ENCODE measurements at places on chromosomes 3 and 15.
A peak's percentile ranks its signal among the peaks of the same experiment; 100 is the strongest.

- DNase-seq = peak; percentile 49
These were observed at the start of gene CORO2B for GRCh38 chr15:68578980-68579935. Gene CORO2B (plus strand): TSS chr15:68578993. CDS start chr15:68579263, 270 bp downstream.

DNA sequence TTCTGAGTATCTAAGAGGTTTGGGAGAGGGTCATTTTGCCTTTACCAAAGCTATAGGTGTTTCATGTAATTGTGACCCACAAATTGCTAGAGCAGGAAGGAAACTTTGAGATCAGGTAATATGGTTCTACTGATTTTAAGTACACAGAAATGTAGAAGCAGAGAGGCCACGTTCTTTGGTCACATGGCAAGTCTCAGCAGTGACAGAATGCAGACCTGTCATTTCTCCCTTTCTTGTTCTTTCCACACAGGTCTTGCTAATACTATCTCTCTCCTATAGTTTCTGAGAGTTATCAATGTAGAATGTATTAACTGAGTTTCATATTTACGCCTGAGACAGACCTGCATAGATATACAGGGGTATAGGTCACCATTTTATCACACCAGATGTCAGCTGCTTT is 10.9 kb upstream of the RTP1 start:
- DNase-seq = no peak

GRCh38 chr3:33543601-33544000 is 103.4 kb upstream of the UBP1 start:
- no peak for DNase-seq

DNA sequence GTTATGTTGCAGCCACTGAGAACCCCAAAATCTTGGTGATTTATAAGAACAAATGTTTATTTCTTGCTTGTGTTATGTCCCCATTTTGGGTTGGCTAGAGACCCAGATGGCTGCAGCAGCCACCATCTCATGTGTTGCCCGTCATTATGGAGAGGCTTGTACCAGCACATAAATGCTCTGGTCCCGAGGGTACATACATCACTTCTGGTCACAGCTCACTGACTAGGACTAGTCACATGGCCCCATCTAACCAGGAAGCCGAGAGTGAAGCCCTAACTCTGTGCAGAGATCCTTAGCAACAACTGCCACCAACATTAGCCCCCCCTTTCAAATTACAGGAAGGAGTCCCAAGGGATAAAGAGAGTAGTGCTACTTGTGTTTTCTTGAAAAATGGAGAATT is 25.5 kb upstream of the HACD2 start:
- no peak for DNase-seq

GRCh38 chr3:51711352-51712037 is 4.6 kb downstream of the GRM2 start:
- no peak for DNase-seq

DNA sequence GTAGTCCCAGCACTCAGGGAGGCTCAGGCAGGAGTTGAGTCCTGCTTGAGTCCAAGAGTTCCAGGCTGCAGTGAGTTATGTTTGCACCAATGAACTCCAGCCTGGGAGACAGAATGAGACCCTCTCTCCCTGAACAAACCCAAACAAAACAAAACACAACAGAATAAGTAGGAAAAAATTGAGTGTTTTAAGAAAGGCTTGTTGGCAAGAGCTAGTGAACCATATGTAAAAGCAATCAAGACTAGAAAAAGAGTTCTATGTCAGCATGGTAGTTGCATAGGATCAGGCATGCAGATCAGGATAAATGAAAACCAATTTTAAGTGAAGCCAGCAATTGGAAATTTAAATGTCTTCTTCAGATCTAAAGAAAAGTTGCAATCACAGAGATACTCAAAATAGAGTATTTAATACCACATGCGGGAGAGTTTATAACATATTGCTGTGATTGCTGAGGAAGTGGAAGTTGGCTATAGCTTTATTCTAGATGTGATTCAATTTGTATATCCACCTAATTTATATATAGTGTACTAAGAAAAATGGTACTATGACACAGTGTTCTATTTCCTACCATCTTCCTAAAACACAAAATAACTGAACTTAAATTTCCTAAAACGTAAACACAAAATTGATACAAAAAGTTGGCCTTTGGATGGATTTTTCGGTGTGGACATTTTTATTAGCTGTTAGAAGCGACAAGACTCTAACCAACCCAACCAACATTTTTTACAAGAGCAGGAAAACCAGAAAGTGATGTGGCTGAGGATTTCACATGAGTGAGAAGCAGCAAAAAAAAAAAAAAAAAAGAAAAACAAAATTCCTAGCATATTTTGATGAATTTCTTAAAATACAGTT is 101.9 kb upstream of the ROBO1 start:
- DNase-seq = no peak

GRCh38 chr3:75982151-75982550 is 196.8 kb upstream of the ZNF717 start:
- DNase-seq = no peak

GRCh38 chr3:127037418-127037841 is 54.5 kb downstream of the PLXNA1 start:
- no peak for DNase-seq

GRCh38 chr3:16866571-16866970 is 18.2 kb upstream of the PLCL2 start:
- no peak for DNase-seq

GRCh38 chr3:43902415-43902814 is 211.7 kb downstream of the ABHD5 start:
- no peak for DNase-seq

DNA sequence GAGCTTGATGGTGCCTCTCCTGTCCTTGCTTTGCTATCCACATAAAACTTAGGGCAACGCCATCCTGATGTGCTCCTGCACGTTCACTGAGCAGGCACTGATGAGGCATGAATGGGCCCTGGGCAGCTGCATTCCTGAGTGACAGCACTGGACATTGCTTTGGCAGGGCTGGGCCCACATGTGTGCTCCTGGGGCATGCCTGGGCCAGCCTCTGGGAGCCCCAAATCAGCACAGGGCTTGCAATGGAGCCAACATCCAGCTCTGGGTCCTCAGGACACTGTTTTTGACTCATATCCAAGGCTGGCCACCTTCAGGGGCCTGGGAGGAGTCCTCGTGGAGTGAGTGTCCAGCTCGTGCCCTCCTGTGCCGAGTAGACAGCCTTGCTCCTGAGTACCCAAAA is 5.9 kb upstream of the TKT start:
- no peak for DNase-seq

DNA sequence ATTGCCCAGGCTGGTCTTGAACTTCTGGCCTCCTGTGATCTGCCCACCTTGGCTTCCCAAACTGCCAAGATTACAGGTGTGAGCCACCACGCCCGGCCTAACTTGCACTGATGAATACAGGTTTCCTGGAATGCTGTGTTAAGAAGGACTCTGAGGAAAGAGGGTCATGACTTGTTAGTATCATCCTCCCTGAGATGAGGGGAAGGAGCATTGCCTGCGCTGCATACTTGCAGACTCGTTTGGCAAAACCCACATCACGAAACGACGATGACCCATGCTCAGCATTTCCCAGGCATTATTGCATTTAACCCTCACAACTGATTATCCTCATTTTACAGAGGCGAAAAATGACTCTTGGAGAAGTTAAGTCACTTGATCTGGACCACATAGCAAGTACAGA is 18.9 kb downstream of the COLQ start:
- DNase-seq = no peak

DNA sequence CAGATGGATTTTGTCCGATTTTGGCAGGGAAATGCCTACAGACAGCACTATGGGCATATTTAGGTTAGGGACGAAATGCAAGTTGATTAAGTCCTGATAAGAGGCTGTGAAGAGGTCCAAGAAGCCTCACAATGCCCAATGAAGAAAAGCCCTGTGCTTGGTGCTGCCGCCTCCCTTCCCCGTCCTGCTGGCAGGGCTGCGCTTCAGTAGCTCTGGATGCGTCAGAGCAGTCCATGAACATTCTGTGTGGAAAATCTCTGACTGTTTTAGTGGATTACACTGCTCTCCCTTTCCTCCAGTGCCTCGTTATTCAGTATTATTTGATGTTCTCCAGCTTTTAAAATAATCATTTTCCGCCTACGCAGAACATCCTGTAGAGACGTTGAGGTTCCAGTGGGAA is 39.6 kb downstream of the MLH1 start:
- DNase-seq = no peak

DNA sequence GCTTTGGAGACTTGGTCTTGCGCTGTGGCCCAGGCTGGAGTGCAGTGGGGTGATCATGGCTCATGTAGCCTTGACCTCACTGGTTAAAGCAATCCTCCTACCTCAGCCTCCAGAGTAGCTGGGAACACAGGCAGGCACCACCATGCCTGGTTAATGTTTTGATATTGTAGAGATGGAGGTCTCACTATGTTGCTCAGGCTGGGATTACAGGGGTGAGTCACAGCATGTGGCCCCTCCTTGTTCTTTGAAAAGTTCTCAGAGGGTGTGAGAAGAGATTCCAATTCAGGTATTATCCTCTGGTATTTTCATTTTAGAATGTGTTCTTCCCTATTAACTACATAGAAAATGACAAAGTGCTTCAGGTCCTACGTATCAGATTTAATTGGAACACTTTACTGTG is 51.9 kb upstream of the RPL32 start:
- DNase-seq = no peak

DNA sequence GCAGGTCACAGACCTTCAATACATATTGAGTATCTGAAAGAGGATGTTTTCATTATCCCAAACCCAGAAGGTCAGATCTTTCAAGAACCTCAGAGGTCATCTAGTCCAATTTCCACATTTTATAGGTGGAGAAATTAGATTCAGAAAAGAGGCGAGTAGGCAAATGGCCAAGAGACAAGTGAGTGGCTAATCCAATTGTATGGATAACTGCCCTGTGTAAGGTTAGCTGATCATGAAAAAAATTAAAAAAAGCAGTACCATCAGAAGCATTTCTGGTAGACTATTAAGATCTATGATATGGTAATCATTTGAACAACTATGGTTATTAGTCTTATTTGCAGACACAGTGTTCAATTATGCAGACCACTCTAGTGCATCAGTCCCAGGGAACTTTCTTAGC is 660.7 kb upstream of the CFAP20DC start:
- DNase-seq = no peak

DNA sequence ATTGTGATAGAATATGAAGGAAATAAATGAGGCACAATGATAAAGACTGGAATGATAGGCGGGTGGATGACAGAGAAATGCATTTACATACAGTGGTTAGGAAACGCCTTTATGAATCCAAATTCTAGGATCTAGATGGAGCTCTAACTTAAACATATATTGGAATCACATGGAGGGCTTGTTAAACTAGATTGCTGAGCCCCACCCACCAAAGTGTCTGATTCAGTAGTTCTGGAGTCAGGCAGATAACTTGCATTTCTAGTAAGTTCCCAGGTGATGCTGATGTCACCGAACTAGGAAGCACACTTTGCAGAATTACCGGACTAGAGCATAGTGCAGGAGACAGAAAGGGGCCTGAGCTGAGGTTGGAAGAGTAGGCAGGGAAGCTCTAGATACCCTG is 837.2 kb downstream of the FHIT start:
- DNase-seq = no peak

GRCh38 chr15:27514526-27514925 is 543.5 kb downstream of the GABRG3 start:
- no peak for DNase-seq

GRCh38 chr3:187358068-187358467 is 10.1 kb upstream of the RTP4 start:
- no peak for DNase-seq

GRCh38 chr15:83248151-83249029 is 36.1 kb downstream of the BNC1 start:
- DNase-seq = peak; percentile 2

GRCh38 chr3:8488411-8488810 is 13.2 kb upstream of the LMCD1 start:
- no peak for DNase-seq

GRCh38 chr3:180036092-180036670 is 556 bp downstream of the PEX5L start:
- DNase-seq = no peak

DNA sequence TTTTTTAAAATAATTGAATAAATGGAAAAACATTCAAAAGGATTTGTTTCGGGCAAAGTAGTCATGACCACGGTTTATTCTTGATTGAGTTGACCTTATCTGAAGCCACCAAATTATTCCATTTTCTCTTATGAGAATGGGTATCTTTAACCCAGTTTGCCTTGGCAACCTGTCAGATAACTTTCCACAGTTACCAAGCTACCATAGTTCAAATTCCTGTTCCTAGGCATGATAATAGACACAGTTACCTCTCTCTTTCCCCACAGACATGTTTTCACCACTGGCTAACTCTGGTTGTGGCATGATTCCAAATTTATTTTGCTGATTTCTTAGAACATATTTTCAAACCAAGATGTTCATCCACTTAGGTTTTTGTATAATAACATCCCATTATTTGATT is 84.9 kb downstream of the NECTIN3 start:
- no peak for DNase-seq

GRCh38 chr15:67085818-67086636 is 20.6 kb downstream of the SMAD3 start:
- peak; percentile 14 for DNase-seq

- DNase-seq = no peak
These were observed 20.4 kb upstream of the SLC25A38 start for GRCh38 chr3:39362812-39363211.

GRCh38 chr3:67561266-67561665 is 93.1 kb downstream of the SUCLG2 start:
- no peak for DNase-seq

DNA sequence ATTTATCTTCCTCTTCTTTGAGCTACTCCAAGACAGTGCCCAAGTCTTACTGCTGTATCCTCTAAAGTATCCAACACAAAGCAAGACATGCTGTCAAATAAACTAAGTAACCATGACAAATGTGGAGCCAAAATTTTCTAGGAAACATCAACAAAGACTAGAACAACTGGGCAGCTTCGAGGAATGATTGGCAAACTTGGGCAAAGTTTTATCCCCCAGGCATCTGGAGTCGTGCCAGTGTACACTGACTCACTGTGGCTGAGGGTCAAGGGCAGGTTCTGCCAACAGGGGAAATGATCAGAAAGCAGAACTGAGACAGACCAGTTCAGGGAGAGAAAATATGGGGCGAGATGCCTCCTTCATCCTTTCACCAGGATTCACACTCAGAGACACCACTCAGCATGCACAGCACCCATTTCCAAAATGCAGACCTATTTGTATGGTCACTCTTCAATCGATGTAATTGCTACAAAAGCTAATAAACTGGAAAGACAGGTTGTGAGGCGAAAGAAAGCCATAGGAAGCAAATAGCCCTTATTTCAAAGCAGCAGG is 65.8 kb downstream of the MB21D2 start:
- DNase-seq = no peak

DNA sequence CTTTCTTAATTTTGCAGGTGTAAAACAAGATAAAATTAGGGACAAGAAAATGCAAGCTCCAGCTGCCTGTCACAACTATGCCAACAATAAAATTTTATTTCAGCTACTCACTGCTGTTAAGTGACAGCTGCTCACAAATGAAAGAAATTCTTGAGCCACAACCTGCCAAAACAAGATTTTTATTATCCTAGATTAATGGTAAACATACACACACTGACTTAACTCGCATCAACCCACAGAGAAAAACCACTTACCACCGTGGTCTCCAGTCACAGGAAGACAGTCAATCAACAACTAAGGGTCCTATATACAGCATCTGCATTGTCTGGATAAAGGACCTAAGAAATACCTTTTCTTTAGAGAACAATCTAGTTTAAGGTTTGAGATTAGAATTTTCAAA is 31.3 kb downstream of the EFL1 start:
- no peak for DNase-seq
